ENCODE measurements at places on chromosomes 7 and 10.
A peak's percentile ranks its signal among the peaks of the same experiment; 100 is the strongest.

DNA sequence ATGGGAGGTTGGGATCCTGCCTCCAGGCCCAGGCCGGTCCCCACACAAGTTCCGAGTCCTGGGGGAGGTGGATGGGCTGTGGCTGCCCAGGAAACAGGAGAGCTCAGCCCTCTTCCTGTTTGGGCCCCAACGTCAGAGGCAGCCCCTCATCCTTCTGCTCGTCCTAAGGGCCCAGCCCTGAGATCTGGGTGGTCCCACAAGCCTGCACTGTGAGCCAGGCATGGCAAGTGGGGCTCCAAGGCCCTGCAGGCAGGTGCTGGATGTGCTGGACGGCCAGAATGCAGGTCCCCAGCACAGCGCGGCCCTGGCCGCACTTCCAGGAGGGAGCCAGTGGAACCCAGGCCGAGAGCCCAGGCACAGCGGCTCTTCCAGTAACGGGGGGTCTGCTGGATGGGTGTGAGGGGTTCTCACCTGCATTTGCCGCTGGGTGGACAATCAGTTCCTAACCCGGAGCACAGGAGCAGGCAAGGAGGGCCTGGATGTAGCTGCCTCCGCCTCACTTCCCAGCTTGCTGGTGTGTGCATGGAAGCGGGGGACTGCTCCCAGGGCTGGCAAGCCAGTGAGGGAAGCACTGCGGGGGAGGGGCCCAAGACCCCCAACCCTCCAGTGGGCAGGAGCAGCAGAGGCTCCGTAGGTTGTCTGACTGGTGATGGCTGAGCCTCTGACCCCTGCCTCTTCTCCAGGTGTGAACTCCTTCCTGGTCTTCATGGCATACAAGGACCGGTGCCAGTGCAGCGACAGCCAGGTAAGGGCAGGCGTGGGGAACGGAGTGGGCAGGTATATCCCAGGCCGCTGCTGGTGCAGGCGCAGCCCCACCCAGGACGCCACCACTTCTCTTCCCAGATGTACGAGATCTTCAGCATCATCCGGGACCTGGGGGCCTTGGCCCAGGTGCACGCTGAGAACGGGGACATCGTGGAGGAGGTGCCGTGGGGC, 9.7 kb downstream of the DPYSL4 start:
- no peak for DNase-seq

DNA sequence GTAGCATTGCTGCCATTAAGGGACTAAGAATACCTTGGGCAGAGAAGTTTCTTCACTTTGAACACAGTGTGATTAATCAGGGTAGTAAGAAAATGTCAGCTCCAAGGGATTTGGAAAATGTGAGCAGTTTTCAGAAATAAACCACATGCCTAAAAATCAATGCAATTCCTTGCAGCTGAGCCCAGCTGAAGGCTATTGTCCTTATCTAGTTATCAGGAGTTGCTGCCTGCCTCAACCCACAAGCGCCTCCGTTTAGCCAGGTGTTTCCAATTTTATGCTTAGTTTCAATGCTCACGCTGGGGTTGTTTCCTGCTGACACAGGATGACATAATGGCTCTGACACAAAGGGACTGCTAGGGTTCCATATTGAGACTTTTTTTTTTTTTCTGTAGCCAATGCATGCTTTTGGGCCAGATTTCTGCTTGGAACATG, 132.3 kb upstream of the ANK3 start:
- peak; percentile 89 for DNase-seq

DNA sequence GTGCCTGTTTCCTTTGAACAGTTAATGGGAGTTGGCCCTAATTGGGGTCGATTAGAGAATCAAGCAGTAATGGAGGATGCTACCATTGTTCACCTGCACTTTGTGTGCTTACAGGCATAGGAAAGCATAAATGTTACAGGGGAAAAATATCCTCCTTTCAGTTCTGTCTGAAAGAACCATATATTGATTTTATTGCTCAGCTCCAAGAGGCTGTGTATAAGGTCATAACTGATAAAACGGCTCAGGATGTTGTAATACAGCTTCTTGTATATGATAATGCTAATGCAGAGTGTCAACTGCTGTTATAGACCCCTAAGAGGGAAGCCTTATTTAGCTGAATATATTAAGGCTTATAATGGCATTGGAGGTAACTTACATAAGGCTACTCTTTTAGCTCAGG, 32.9 kb upstream of the AKR1C2 start:
- no peak for DNase-seq

GRCh38 chr10:24306507-24306875, 97.6 kb downstream of the KIAA1217 start:
- DNase-seq, result no peak

DNA sequence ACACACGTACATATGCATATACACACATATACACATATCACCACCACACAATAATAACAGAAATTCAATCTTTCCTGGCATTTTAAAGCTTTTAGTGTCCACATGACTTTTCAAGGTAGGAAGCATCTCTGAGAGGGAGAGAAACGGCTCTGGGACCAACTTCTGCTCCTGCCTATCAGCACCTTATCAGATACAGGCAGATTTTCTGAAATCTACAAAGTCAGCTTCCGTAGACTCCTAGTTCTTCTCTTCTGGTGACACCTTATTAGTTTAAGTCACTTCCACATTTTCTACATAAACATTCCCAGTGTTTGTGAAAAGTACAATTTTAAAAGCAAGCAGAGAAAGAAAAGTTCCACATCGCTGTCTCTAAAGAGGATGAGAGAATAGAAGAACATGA, 74.5 kb downstream of the ZNF22 start:
- no peak for DNase-seq

- no peak for DNase-seq
These were observed 73.4 kb downstream of the ATAD1 start for GRCh38 chr10:87744606-87745005.

DNA sequence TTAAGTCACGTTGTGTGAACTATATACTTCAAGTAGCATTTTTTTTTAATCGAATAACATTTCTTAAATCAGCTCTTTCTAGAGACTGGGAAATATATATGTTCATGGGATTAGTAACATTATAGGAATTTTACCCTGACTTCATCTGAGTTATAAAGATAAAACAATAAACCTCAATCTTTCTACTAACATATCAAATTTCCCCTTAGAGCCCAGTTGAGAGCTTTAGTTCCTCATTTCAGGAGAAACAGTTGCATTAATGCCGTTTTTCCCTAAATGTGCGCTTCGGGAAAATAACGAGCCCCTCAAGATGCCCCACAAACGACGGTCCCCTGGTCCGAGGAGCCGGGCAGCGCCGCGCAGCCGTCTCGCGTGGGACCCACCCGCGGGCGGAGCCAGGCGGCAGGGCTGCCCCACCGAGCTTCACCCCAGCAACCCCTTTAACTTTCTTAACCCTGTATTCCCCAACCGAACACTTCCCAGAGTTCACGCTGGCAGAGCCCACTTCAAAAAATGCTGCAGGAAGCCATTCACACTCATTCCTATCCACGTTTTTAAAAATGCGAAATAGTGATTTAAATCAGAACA, 152.5 kb upstream of the YAE1 start:
- no peak for DNase-seq

GRCh38 chr7:44114586-44115310, 8.6 kb downstream of the POLD2 start:
- no peak for DNase-seq

DNA sequence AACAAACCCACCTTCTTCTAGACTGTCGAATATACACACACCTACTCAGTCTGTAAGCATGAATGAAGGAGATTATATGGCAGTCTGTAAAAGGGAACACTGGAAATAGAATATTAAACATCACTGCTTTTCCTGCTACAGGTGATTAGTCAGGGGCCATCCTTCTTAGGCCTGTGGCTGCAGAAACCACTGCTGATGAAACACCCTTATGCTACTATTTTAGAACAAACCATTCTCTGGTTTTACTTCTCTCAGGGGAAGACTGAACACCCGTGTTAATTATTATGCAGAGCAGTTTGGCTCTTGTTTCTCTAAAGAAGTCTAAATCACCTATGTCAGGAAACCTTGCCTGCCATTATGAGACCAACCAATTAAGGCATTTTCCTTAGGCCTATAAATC, 351.1 kb upstream of the KLF6 start:
- DNase-seq, result no peak

Data from HS-5 (cell line).